Muscle of arm (tissue), 14 donors: ENCODE measurements at places on chromosomes 4 and X. TPM values are rescaled to one million over a fixed set of nuclear protein-coding genes. Genes with fewer than 3 reads are reported as not detected.

Gene GRIA2
- 34.2 TPM for polyA plus RNA-seq

- DNase-seq: no peak
Measured at GRCh38 chrX:12223650-12224049, 85.4 kb downstream of the FRMPD4 start.

Gene BST1
- polyA plus RNA-seq: 6.4 TPM

GRCh38 chrX:40298572-40299479 lies 201.1 kb upstream of the BCOR start:
- peak; percentile 46 for DNase-seq

DNA sequence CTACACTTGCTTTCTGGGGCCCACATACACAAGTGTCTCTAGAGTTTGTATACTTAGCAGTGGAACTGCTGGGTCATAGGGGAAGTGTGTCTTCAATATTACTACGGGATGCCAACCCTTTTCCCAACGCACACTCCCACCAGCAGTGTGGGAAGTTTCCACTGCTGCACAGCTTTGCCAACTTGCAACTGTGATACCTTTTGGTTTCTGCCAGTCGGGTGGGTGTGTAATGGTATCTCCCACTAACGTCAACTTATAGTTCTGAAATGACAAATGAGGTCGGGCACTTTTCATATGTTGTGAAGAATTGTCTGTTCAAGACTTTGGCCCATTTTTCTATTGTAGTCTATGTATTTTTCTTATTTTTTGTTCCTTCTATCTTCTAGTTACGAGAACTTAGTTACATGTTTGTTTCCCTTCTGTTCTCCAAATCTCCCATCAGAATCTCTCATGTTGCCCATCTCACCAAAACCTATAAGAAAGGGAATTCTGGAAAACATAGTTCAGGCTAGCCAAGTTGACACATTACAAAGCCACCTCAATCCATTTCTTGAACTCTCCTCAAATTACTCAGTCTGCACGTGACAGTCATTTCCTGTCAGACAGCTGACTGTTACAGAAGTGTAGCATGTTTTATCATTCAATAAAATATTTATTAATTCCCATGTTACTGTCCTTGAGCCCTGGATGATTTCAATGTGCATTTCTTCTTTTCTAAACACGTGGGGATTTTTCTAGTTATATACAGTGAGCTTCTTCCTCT lies 30.7 kb downstream of the PNMA6E start:
- DNase-seq: no peak

DNA sequence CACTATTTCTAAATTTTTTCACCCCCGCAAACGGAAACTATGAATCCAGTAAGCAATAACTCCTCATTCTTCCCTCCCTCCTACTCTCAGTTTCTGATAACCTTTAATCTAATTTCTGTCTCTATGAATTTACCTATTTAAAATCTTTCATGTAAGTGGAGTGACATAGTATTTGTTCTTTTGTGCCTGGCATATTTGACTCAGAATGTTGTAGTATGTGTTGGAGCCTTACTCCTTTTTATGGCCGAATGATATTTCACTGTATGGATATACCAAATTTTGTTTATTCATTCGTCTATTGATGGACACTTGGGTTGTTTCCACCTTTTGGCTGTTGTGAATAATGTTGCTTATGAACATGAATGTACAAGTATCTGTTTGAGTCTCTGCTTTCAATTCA lies 61.1 kb upstream of the C1GALT1C1 start:
- DNase-seq: no peak

Gene TMEM271
- polyA plus RNA-seq: 0.19 TPM

Gene SAGE1
- polyA plus RNA-seq: not detected
